ENCODE measurements at places on chromosomes 11 and 22.

- DNase-seq: peak; percentile 15
Observed at GRCh38 chr11:127493330-127494022, 492.9 kb upstream of the KIRREL3 start.

- DNase-seq: no peak
Observed at GRCh38 chr11:122627745-122628144, 27.8 kb upstream of the UBASH3B start.

DNA sequence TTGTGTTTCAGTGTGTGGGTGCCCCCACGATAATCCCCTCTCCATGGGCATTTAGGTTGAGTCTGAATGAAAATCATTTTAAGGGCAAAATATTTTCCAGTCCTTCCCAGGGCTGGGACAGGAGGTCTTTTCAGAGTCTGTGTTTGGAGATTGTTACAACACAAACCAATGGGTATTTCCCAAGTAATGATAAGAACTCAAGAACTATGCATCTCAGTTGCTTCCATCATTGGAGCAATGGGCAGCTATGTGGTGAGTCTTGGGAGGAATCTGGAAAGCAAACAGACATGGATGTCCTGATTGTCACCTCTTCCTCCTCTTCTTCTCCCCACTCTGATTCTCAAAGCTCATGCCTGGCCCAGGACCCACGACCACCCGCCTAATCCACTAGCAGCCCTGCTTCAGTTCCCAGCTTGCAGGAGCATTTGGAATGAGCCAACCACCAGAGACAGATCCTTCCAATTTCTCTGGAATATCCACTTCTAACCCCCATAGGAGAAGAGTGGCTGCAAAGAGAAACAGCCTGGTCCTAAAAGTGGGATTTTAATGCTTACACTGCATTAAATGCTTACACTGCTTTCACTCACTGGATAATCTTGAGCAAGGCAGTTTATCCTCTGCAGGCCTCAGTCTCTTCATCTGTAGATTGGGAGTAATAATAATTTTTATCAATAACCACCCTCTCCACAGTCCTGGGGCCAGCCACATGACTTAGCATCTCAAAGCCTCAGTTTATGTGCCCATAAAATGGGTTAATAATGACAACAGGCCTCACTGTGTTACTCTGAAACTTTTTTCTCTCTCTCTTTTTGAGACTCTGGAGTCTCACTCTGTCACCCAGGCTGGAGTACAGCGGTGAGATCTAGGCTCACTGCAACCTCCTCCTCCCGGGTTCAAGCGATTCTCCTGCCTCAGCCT lies 404.3 kb downstream of the MN1 start:
- DNase-seq: no peak

DNA sequence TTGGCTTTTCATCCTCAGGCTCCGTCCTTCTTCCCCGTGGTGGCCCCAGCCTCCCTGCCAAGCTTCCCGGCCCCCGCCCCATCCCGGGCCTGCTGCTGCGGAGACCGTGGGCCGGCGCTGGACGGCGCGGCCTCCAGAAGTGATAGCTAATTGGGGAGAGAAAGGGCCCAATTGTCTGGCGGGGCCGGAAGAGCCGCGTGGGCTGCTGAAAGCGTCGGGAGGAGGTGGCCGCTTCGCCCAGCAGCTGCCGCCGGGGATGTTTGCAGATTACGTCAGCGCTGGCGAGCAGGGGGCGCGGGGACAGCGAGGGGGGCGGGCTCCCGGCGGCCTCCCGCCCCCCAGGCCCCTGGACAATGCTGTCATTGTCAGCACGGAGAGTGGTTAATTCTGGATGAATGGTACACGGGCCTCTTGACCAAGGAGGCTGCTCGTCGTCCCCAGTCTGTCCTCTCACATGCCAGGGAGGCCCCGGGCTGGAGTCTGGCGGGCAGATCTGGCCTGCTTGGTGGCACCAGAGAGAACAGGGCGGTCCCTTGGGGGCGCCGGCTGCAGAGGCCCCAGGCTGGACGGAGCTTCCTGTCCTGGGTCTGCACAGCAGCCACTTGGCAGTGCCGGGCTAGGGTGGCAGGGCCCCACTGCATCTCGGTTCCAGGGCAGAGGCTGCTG lies 1.6 kb downstream of the SMIM38 start:
- DNase-seq: no peak
